ENCODE measurements at places on chromosomes 2 and 18.

DNA sequence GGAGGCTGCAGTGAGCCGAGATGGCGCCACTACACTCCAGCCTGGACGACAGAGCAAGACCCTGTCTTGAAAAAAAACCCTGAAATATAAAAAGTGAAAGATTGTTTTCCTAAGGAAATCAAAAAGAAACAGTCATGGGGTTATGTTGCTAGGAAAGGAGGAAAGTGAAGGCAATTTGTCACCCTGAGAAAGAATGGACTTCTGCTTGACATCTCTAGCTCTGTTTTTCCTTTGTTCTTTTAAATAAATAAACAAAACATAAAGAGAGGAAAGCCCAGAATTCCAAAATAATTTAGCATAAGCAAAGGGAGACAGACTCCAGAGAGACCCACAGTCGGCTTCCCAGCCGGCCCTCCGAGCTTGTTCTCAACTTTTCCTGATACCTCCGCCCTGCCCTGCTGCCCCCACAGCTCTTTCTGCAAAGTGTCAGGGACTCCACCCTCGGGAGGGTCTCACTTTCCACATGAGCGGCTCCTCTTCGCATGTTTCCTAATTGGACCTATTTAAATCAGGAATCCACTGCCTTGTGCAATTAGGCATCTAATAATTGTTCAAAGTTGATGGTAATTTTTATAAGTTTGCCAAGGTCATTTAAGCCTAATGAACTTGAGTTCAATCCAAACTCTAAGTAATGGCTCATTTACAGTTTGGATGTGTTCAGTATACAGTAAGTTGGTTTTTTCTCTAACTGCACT, 49.8 kb upstream of the COPS8 start:
- DNase-seq = no peak

- DNase-seq = no peak
Observed at GRCh38 chr2:25650256-25650655, 23.1 kb downstream of the DTNB start.

DNA sequence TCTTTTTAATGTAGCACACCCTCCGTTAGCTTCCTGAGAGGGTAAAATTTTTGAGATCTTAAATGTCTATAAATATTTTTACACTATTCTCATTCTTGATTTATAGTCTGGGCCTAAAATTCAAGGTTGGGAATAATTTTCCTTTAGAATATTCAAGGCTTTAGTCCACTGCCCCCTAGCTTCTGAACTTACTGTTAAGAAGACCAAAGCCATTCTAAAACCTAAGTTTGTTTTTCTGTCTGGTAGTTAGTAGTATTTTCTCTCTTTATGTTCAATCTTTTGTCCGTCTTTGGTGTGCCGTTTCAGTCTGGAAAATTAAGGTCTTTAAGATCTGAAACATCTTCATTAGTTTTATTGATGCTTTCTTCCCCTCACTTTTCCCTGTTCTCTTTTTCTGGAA, 14.5 kb downstream of the OSBPL6 start:
- no peak for DNase-seq

DNA sequence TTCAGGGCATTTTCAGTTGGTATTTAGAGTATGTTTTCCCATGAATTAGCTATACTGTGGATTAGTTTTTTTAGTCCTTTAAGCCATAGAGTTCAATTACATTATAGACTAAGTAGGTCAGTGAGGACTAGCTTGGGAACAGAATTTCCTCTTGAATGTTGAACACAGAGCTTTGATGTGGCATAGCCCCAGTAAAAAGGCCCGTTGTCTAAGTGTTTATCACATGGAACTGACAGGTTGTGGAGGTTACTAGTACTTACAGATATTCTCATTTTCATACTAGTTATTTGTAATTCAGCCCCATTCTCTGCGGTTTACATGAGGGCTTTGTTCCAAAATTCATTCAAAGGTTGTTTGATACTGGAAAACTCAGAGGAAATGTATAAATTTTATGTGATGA, 6.2 kb downstream of the INSIG2 start:
- DNase-seq = no peak

- DNase-seq = no peak
Observed at GRCh38 chr18:21383031-21383430, 141.0 kb downstream of the GREB1L start.

DNA sequence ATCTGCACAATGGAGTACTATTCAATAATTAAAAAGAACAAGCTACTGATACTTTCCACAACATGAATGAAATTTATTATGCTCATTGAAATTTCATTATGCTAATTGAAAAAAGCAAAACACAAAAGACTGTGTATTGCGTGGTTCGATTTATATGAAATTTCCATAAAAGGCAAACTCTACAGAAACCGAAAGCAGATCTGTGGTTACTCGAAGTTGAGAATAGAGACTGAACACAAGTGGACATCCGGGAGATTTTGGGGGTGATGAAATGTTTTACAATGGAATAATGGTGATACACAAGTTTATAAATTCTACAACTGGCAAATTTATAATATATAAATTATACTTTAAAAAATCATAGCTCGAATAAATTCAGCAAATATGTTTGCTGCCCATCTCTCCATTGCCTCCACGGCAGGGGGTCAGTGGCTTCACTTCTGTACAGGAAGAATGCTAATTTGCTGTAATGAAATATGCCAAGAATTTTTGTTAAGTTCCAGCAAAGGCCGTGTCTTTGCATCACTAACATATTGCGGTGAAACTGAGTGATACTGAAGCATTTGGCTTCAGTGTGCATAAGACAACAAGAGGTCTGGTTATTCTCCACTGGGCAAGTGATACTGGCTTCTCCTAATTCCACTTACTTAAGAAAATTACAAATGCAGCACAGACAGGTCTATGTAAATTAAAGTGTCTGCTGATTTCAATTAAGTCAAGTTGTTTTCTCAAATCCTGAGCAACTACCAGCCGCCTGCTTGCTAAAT, 96.7 kb downstream of the TMEM163 start:
- DNase-seq = no peak

DNA sequence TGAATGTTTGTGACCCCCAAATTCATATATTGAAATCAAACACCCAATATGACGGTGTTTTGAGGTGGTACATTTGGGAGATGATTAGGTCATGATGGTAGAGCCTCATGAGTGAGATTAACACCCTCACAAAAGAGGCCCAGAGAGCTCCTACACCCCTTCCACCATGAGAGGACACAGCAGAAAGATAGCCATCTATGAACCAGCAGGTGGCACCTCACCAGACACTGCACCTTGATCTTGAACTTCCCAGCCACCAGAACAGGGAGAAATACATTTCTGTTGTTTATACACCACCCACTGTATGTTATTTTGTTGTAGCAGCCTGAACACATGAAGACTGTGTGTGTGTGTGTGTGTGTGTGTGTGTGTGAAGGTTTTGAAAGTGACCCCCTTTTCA, 58.1 kb downstream of the ST3GAL5 start:
- no peak for DNase-seq

GRCh38 chr2:66495788-66496640, 61.1 kb downstream of the MEIS1 start:
- DNase-seq = no peak

DNA sequence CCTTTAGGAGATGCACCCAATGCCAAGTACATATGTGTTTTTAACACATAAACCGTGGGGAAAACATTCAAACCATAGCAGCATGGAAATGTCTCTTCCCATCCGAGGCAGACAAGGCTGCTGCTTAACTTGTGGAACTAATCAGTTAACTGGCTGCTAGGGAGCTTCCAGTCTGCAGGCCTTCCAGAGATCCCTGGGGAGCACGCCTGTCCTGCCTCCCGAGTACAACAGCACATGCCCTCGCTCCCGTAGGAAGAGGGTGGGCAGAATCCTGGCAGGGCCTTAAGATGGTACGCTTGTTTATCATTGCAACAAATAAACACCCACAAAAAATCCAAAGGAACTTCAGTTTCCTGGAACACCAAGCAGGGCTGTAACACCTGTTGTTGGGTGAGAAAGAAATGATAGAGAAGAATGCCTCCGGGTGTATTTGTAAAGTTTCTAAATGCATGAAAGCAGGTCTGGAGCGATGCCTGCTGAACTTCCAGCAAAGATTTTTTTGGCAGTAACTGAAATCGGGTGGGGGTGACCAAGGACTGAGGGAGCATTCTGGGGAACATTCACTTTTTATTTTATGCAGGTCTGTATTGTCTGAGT, 56.2 kb downstream of the EDAR start:
- no peak for DNase-seq

GRCh38 chr2:60529785-60530627, 23.4 kb downstream of the BCL11A start:
- no peak for DNase-seq

- no peak for DNase-seq
Observed at GRCh38 chr2:64311948-64312621, 141.9 kb upstream of the LGALSL start.

DNA sequence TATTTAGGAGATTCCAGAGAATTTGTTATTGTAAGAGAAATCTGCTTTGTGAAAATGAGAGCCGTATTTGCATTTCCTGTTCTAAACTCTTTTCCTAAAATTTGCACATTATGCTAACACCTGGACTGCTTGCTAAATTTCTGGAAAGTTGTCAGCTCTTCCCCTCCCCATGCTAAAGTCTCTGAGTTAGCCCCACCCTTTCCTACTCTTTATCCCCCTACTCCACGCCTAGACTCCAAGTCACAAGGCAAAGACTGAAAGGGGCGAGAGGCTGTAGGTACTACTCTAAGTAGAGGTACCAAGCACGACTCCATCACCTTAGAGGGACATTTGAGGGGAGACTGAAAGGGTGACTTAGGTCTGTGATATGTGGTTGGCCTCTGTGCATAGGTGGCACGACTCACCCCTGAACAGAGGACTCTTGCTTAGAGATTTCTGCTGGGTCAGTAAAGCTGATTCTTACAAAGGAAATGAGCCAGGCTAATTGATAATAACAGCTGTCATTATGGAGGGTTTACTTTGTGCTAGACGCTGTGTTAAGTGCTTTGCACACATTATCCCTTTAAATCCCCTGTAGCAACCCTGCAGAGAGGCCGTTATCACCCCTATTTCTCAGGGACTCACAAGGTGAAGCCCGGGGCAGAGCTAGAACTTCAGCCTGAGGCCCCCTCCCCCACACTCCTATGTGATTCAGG, 373.5 kb downstream of the EN1 start:
- DNase-seq = no peak

GRCh38 chr2:8427211-8427610, 254.6 kb upstream of the ID2 start:
- no peak for DNase-seq

DNA sequence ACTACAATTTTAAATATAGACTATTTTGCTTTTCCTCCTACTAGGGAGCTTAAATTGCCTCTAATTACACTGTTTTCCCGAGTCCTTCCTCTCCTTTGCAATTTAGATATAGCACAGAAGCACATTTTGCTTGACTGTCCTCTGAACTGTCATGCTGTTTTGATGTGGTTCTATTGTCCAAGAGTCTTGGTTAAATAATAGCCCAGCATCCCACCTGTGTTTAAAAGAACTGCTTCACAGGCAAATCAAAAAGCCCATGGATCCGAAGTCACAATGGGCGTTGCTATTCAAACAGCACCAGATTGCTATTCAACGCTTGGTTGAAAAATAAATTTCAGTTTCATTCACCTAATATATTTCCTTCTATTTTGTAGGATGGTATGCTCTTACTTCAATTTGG, 22.3 kb upstream of the ACTR3 start:
- no peak for DNase-seq

GRCh38 chr2:194621945-194622344, 1035.1 kb upstream of the SLC39A10 start:
- DNase-seq = no peak

- DNase-seq = no peak
Observed at GRCh38 chr2:220473611-220474010, 846.2 kb downstream of the SLC4A3 start.

DNA sequence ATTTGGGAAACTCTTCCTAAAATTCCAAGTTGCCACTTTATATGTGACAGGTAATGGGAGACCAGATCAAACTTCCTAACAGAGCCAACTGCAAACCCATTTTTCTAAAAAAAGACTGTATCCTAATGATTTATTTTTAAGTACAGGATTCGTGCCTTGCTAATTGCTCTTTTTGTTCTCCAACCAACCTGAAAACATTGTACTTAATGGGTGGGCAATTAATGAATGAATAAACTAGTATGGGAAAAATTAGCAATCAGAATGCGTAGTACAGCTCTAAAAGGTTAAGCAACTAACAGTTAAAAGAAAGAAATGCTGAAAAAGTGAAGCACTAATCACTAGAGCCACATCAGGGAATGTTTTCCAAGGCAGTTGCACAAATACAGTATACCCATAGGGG, 217.2 kb upstream of the KCNJ3 start:
- DNase-seq = no peak
